Smooth muscle cell of the umbilical artery (primary cell): ENCODE measurements at places on chromosomes 5 and 9. TPM values are rescaled to one million over a fixed set of nuclear protein-coding genes. Genes with fewer than 3 reads are reported as not detected.

Gene IFNB1
- total RNA-seq, result 0.30 TPM in 1 of 2 replicates, not detected in the other

Gene ECPAS
- 73.9 and 106 TPM in 2 replicates for total RNA-seq

Gene GCNT4
- total RNA-seq, result 0.23 and 0.59 TPM in 2 replicates

Gene FGD3
- not detected in 2 replicates for total RNA-seq

Gene PCSK1
- total RNA-seq, result not detected in 2 replicates

Gene GABRA6
- not detected in 2 replicates for total RNA-seq

Gene ADAMTSL2
- 0.83 and 4.8 TPM in 2 replicates for total RNA-seq

Gene RAPGEF6
- total RNA-seq, result 17.5 and 26.9 TPM in 2 replicates

Gene ARHGEF28
- total RNA-seq, result 3.0 and 8.1 TPM in 2 replicates

Gene FBN2
- total RNA-seq, result 87.6 and 217 TPM in 2 replicates

Gene ANKRD34B
- total RNA-seq, result not detected in 2 replicates

Gene TOR1B
- total RNA-seq, result 58.1 and 58.2 TPM in 2 replicates

Gene MYOT
- total RNA-seq, result not detected in 2 replicates

Gene TMEM203
- total RNA-seq, result 32.1 and 32.8 TPM in 2 replicates

Gene FOXD4L6
- 0.30 and 0.37 TPM in 2 replicates for total RNA-seq

Gene CYSRT1
- total RNA-seq, result 0.30 and 0.46 TPM in 2 replicates

Gene LTC4S
- total RNA-seq, result 0.59 and 1.0 TPM in 2 replicates
